ENCODE measurements at places on chromosomes 1 and 21.

- no peak for DNase-seq
Observed at GRCh38 chr1:246187834-246188372, 319.2 kb downstream of the SMYD3 start.

GRCh38 chr1:183039985-183040447 is 16.8 kb downstream of the LAMC1 start:
- no peak for DNase-seq

DNA sequence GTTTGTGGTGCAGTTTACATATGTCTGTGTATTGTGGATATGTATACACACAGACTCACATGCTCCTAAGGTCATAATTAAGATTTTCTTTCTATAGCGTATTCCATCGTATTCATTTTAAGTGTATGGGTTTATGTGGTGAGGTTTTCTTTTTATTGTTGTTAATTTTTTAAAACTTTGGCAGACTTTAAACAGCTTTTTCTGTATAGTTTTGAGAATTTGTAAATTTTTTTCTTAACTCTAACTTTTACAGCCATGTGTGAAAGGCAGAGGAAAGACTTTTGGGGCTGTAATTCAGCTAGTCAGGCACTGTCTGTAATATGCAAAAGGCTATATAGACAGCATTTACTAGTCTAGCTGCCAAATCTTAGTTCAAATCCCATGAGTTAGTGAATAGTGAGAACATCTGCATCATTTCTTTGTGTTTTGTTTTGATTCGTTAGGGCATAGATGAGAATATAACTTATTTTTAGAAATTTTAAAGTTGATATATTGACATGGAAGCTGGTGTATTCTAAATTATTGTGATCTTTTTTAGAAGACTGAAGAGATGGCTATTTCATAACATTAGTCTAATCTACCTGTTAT is 2.3 kb downstream of the MAGI3 start:
- DNase-seq, result no peak

GRCh38 chr1:162018418-162018817 is 5.3 kb downstream of the OLFML2B start:
- no peak for DNase-seq

DNA sequence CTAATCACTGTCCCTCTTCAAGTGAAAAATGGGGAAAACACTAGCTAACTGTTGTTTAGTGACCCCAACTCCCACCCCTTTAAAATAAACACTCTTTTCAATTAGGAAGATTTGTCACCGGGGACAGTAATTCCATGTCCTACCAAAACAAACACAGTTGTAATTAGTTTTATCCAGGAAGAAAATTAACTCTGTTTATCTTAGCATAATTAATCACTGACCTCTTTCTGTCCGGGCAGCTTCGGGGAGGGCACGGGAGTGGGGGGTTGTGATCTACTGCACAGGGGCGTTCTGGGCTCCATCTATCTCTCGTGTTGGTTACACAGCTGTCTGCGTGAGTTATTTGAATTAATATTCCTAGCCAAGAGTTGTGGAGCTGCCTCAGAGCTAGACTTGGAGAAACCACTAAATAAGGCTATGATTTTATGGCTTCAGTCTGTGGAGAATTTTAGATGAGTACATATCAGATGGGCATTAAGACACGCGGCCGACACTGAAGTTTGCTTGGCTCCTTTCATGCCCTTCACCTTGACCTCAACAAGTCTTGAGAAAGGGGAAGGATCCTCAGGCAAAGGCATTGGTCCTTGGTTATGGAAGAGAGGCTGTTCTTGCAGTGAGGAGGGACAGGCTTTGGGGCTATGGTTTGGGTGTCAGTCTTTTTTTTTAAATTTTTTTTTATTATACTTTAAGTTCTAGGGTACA is 102.0 kb upstream of the TRABD2B start:
- no peak for DNase-seq

DNA sequence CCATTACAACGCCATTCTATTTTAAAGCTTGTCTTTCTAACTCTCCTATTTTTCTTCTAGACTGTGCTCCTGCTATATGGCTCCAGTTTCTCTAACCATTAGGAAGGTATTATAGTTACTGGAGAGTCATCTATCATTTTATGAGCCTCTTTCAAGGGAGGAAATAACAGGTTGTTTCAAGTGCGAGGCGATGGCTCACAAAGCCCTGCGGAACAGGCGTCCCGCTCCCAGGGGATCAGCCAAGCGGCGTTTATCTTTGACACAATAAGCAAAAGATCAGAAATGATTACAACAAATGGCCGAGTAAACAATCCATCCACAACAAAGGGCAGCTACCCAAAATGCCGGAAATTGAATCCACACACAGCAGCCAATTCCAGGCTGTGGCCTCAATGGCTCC is 249.5 kb upstream of the POU3F1 start:
- no peak for DNase-seq

DNA sequence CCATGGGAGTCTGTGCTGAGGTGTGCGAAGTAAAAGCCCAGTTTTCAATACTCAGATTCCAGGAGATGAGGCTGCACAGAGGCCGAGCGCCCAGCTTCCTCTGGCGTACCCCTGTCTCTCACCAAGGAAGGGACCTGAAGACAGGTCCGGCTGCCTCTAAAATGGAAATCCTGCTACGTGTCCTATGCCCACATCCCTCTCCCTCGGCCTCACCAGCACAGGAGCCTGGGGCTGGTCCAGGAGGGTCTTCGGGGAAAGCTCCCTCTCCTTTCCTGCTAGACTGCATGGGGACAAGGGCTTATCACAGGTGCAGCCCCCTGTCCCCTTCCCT is 392 bp downstream of the MRPL55 start:
- DNase-seq, result no peak

GRCh38 chr1:225911191-225912130 is 12.6 kb downstream of the PYCR2 start:
- peak; percentile 82 for DNase-seq

- no peak for DNase-seq
Observed at GRCh38 chr1:40844887-40845878, 17.0 kb downstream of the CITED4 start.

DNA sequence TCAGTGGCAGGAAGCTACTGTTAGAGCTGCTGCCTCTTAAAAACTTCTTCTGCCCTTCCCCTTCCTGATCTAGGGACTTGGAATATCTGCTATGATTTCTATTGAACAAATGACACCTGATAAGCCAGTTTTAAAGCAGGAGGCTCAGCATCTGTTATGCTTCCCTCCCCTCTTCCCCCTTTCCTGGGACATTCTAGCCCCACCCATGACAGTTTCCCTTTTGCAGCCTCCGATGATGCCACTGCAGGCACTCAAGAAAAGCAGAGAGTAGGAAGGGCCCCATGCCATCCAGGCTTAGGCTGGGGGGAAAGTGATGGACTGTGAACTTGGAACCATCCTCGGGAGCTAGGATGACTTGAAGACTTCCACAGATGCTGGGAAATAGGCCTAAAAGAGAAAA is 15.1 kb upstream of the EPB41 start:
- no peak for DNase-seq

DNA sequence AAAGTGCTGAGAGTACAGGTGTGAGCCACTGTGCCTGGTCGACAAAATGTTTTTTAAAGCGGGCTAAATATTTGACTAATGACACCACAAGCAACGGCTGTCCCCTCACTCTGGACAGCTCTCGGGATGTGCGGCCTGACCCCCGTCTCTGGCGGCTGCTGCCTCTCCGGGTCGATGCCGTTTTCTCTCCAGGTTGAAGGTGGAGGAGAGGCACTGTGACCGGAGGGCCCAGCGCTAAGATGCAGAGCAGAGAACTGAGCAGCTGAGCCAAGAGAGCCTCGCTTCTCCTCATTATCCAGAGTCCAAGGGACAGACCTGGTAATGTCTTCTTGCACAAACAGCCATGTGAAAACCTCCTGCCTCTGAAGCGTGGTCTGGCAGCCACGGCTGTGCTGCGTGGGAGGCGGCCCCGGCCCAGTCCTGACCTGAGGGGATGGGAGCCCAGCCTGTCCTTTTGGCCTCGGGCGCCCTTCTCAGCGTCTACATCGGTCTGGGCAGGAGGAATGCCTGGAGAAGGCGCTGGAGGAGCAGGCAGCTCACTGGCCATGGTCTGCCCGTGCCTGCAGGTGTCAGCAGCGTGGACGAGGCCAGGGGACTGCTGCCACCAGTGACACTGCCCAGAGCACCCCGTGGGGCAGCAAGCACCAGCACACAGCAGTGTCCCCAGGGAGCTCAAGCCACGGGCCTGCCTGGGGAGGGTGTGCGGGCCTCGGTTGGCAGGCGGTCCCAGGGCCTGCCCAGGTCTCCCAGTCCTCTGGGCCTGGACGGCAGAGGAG is 10.3 kb downstream of the MORN1 start:
- DNase-seq, result no peak

GRCh38 chr1:101165954-101166353 is 70.9 kb upstream of the S1PR1 start:
- DNase-seq, result no peak

- no peak for DNase-seq
Observed at GRCh38 chr21:42980312-42981213, 6.2 kb downstream of the PKNOX1 start.

- no peak for DNase-seq
Observed at GRCh38 chr1:50458507-50458906, 35.3 kb upstream of the DMRTA2 start.

DNA sequence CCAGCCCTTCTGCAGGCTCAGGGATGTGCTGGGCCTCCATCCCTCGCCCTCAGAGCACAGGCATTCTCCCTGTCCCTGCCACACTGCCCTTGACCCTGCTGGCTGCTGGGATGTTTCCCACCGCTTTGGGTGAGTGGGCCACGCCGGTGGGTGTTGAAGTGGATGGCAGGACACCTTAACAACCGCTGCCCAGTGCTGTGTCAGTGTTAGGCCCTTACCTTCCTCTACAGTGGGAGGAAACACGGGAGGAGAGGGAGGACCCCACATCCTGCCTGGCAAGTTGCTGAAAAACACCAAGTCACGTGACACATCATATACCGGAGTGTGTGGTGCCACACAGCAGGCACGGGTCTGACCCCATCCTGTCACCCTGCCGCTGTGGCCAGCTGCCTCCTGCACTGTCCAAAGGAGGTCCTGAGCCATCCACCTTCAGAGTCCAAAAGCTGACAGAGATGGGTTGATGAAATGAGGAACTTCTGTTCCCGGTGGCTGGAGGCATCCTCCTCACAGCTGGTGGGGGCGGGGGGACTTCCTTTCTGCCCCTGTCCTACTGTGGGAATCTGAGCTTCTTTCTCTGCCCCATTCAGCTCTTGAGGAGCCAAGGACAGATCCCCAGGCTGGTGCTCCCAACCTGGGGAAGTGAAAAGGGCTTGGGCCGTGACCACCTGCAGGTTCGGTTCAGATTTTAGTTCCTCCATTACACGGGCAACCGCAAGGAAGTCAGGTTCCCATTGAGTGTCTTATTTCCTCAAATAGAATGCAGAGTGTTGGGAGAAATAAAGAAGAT is 3.2 kb upstream of the THEMIS2 start:
- peak; percentile 65 for DNase-seq

GRCh38 chr1:119799599-119800177 is 11.6 kb downstream of the REG4 start:
- peak; percentile 15 for DNase-seq

- DNase-seq, result no peak
Observed at GRCh38 chr1:188325211-188325610, 1496.5 kb downstream of the PLA2G4A start.

GRCh38 chr1:209787551-209787950 is 3.2 kb upstream of the C1orf74 start:
- DNase-seq, result no peak

DNA sequence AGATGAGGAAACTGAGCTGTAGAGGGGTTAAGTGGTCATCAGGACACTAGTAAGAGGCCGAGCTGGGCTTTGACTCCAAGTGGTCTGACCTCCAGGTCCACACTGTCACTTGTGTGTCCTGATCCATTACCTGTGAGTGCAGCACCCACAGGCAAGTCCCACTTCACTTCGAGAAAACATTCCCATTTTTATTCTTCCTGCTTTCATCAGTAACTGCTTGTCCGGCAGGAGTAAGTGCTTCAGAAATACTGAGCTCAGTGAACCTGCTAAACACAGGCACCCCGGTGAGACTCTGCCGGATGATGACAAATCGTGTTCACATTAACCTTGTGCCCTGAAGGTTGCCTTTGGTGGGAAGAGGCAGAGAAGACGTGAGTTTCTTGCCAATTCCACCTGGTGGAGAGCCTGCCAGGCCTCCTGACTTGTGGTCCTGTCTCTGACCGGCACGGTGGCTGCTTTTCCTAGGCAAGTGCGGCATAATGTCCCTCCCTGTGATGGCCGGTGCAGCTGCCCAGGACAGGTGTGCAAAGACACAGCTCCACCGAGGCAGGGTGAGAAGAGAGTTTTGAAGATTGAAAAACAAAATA is 29.4 kb downstream of the ZBTB18 start:
- no peak for DNase-seq

DNA sequence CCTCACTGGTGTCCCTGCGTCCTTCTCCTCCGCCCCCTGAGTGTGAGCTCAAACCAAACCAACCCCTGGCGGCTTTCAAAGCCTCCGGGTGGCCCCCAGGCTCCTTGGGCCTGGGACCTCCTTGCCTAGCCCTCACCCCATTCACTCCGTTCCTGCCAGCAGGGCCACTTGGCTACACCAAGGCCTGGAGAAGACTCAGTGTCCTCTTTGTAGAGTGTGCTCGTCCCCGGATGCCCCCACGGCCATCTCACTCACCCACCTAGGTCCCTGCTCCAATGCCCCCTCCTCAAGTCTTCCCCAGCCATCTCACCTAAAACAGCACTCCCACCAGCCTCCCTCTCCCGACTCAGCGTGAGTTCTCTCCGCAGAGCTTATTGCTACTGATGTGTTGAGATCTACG is 7.2 kb upstream of the CCDC27 start:
- no peak for DNase-seq

DNA sequence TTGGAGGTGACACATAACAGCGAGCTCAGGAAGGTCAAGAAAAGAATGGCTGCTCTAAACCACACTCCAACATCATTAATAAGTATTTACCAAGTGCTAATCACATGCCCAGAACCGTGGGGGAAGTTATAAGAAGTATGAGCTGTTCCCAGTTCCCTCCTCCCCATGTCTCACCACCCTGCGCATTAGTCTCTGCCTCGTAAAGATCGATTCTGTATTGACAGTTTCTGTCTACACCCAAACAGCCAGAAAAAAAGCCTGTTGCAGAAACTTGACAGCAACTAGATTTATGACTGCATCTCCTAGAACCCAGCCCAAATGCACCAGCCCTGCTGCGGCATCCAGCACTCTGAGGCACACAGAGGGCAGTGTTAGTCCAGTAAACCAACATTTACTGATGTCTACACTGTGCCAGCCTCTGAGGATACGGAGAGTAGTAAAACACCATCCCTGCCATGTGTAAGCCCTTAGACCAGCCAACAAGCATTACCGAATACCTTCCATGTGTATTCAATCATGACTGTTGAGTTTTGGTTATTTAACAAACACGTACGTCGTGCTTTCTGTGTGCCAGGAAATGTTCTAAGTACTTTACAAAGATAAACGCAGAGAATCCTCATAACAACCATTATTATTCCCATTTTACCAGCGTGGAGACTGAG is 63.6 kb upstream of the ZBTB40 start:
- DNase-seq, result no peak

DNA sequence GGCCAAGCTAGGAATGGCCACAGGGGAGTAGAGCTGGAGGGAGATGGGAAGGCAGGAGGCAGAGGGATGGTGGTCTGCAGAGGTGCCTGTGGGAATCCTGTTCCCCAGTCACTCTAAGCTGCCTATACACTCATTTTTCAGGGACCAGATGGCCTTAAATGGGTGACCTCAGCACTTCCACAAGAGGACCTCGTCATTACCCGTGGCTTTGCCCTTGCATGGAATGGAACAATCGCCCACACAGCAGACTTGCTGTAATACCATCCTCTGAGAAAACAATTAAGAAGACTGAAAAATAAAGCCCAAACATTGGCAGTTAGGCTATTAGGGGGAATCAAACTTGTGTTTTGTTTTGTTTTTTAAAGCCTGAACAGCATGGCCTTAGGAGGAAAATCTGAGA is 12.9 kb upstream of the TNN start:
- no peak for DNase-seq

GRCh38 chr1:150127464-150127863 is 22.3 kb upstream of the PLEKHO1 start:
- no peak for DNase-seq

Measured in activated naive CD8-positive, alpha-beta T cell treated with anti-CD3 and anti-CD28 coated beads, Interleukin-2, amount 50 U/mL, for 24 hours (primary cell).